Right atrium auricular region (tissue), 2 donors: ENCODE measurements at places on chromosomes 12 and 14.

GRCh38 chr14:103820908-103821307 is 26.5 kb downstream of the PPP1R13B start:
- no peak for DNase-seq
- H3K27me3 ChIP-seq: no peaks in the 10 kb centered on the region
- peaks cover 69% of the 10 kb centered on the region for H3K4me1 ChIP-seq
- peak overlapping the region; percentile 70 for H3K27ac ChIP-seq
- no peak overlapping the region for H3K4me3 ChIP-seq

DNA sequence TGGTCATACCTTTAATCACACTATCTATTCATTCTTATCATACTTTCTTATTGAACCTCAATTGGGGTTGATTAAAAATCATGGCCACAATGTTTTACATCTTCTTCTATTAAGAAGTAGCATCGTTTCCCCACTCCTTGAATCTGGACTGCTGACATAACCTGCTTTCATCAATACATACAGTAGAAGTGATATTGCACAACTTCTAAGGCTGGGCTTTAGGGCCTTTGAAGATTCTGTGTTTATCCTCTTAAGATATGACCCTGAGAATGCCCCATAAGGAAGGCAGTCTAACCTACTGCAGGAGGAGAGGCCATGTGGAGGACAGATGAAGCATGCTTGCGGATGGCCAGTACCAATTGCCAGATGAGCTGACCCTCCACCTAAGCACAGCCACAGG is 1142.8 kb upstream of the SEL1L start:
- H3K27ac ChIP-seq: no peak overlapping the region
- no peak overlapping the region for H3K4me3 ChIP-seq
- H3K27me3 ChIP-seq: no peaks in the 10 kb centered on the region

DNA sequence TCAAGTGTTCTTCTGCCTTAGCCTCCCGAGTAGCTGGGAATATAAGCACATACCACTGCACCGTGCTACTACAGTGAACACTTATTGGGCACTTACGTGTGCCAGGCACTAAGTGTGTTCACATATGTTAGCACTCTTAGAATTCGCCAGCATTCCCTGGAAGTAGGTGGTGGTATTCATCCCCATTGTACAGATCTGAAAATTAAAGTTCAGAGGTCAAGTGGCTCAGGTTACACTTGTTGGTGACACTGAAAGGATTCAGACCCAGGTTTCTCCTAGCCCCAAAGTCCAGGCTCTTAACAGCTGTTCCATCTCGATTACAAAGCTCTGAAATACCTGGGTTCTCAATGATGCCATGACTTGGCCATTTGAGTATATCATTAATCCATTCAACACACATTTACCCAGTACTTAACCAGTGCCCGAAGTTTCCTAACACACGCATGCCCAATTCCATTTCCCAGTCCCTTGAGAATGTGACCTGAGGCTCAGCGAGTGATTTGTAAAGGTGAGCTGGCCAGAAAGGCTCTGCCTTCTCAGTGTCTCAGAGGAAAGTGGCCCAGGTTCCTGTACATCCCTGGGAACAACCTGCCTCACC is 4.8 kb downstream of the MVK start:
- no peaks in the 10 kb centered on the region for H3K27me3 ChIP-seq
- H3K4me3 ChIP-seq: no peak overlapping the region
- peaks cover 13% of the 10 kb centered on the region for H3K4me1 ChIP-seq
- H3K36me3 ChIP-seq: peaks cover 58% of the 10 kb centered on the region
- no peak overlapping the region for H3K27ac ChIP-seq
- DNase-seq: no peak

- no peaks in the 10 kb centered on the region for H3K36me3 ChIP-seq
- no peak overlapping the region for H3K4me3 ChIP-seq
- H3K27ac ChIP-seq: no peak overlapping the region
- DNase-seq: no peak
- no peaks in the 10 kb centered on the region for H3K4me1 ChIP-seq
These were observed 169.6 kb upstream of the FRMD6 start for GRCh38 chr14:51482102-51482501.

DNA sequence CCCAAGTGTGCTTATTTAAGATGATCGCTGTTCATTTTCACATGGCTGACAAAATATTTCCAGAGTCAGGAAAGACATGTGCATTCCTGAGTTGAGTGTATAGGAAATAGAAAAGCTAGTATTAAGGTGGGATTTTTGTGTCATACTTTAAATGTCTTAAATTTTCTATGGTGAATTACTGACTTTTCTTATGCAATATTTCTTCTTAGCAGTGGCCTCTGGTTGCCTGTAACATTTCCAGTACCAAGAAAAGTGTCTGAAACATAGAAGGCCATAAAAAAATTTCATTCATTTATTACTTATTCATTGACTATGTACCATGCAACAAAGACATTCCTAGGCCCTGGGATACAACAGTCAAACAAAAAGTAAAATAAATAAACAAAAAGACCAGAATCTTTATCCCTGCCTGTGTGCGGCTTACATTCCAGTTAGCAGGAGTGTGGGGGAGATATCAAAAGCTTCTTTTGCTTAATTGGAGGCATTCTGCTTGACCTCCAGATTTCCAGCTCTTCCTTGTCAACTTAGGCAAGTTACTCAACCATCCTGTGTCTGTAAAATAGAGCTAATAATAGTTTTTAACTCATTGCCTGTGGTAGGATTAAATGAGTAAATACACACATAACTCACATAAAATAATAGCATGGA is 216.3 kb upstream of the FLRT2 start:
- DNase-seq: no peak
- H3K4me1 ChIP-seq: no peaks in the 10 kb centered on the region
- no peak overlapping the region for H3K27ac ChIP-seq
- H3K36me3 ChIP-seq: no peaks in the 10 kb centered on the region
- no peaks in the 10 kb centered on the region for H3K27me3 ChIP-seq
- H3K4me3 ChIP-seq: no peak overlapping the region

DNA sequence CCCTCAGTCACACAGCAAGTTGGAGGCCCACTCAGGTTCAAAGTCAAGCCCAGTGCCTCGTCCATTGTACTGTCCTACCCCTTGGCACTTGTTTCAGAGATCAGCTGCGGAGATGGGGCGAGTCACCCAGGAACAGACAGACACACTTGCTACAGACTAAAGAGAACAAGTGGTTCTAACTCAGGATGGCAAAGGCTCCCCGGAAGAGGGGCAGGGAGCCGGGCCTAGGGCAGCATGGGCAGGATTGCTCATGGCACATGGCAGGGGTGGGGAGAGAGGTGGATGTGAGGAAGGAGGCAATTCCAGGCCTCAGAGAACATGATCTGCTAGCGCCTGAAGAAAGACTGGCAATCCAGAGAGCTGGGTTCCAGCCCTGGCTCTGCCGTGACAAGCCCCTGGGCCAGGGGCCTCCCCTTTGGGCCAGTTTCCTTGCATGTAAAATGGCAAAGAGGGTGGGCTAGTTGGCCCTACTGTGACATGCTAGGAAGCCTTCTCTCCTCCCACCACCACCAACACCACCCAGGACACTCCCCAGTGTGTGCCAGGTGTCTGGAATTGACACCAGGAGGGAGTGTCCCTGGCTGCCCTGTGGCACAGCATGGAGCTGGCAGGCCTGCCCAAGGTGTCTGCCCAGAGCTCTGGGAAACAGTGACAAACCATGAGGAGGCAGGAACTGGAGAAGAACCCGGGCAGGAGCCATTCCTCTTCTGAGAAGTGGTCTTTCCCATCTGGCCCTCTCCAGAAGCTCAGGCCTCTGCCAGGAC is 24.0 kb upstream of the IRF2BPL start:
- no peak overlapping the region for H3K4me3 ChIP-seq
- no peaks in the 10 kb centered on the region for H3K27me3 ChIP-seq
- peaks cover 30% of the 10 kb centered on the region for H3K4me1 ChIP-seq
- no peak for DNase-seq
- peak overlapping the region; percentile 85 for H3K27ac ChIP-seq

GRCh38 chr14:92794961-92795360 is 856 bp downstream of the GOLGA5 start:
- H3K4me1 ChIP-seq: no peaks in the 10 kb centered on the region
- H3K4me3 ChIP-seq: peak overlapping the region; percentile 98
- no peak for DNase-seq
- peaks cover 14% of the 10 kb centered on the region for H3K36me3 ChIP-seq
- H3K27me3 ChIP-seq: no peaks in the 10 kb centered on the region

- no peaks in the 10 kb centered on the region for H3K27me3 ChIP-seq
- H3K4me3 ChIP-seq: no peak overlapping the region
- DNase-seq: no peak
- H3K27ac ChIP-seq: no peak overlapping the region
- H3K36me3 ChIP-seq: no peaks in the 10 kb centered on the region
These were observed 154.9 kb downstream of the CHST11 start for GRCh38 chr12:104611671-104612070.
